ENCODE measurements at places on chromosomes 16 and 17. TPM values are rescaled to one million over a fixed set of nuclear protein-coding genes. Genes with fewer than 3 reads are reported as not detected.

Gene RPL13
- 4,750 TPM for total RNA-seq

Gene C1QTNF8
- not detected for total RNA-seq

Gene AOC3
- 0.06 TPM for total RNA-seq

Gene TP53TG3F
- 0.29 TPM for total RNA-seq

Gene TBC1D3E
- total RNA-seq, result not detected

Gene CDH11
- 46.9 TPM for total RNA-seq

Gene MGRN1
- 8.4 TPM for total RNA-seq

Gene IL34
- 0.54 TPM for total RNA-seq

Gene CHP2
- total RNA-seq, result not detected

Gene PRR29
- 1.1 TPM for total RNA-seq

Gene KDM6B
- total RNA-seq, result 0.11 TPM

Gene KRTAP9-2
- total RNA-seq, result not detected

Gene LRRC37A3
- 5.4 TPM for total RNA-seq

Gene PMFBP1
- total RNA-seq, result not detected

Gene KREMEN2
- 1.3 TPM for total RNA-seq

Gene CPHXL2
- not detected for total RNA-seq

Gene ZACN
- total RNA-seq, result not detected

Gene EMP2
- 15.5 TPM for total RNA-seq

Gene BOLA2
- total RNA-seq, result 57.3 TPM

Gene KRTAP4-5
- total RNA-seq, result not detected

Gene GRB7
- 0.11 TPM for total RNA-seq

Gene SPN
- 0.89 TPM for total RNA-seq

Gene FLII
- 179 TPM for total RNA-seq

Gene COX6A2
- total RNA-seq, result not detected

Gene RUNDC3A
- not detected for total RNA-seq
